ENCODE measurements at places on chromosomes 4 and X.

- no peak for DNase-seq
These were observed 269.4 kb upstream of the FAT4 start for GRCh38 chr4:125045311-125045710.

DNA sequence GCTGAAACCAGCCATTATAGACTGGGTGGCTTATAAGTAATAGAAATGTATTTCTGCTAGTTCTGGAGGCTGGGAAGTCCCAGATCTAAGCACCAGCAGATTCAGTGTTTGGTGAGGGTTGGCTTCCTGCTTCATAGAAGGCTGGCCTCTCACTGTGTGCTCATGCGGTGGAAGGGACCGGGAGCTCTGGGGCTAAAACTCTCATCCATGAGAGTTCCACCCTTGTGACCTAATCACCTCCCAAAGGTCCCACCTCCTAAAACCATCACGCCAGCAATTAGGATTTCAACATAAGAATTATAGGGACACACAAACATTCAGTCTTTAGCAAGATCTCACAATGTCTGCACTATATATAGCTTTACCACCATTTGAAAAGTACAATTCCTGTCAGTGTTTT is 215.2 kb downstream of the CBR4 start:
- no peak for DNase-seq

GRCh38 chr4:11438647-11439046 is 10.0 kb upstream of the HS3ST1 start:
- no peak for DNase-seq

DNA sequence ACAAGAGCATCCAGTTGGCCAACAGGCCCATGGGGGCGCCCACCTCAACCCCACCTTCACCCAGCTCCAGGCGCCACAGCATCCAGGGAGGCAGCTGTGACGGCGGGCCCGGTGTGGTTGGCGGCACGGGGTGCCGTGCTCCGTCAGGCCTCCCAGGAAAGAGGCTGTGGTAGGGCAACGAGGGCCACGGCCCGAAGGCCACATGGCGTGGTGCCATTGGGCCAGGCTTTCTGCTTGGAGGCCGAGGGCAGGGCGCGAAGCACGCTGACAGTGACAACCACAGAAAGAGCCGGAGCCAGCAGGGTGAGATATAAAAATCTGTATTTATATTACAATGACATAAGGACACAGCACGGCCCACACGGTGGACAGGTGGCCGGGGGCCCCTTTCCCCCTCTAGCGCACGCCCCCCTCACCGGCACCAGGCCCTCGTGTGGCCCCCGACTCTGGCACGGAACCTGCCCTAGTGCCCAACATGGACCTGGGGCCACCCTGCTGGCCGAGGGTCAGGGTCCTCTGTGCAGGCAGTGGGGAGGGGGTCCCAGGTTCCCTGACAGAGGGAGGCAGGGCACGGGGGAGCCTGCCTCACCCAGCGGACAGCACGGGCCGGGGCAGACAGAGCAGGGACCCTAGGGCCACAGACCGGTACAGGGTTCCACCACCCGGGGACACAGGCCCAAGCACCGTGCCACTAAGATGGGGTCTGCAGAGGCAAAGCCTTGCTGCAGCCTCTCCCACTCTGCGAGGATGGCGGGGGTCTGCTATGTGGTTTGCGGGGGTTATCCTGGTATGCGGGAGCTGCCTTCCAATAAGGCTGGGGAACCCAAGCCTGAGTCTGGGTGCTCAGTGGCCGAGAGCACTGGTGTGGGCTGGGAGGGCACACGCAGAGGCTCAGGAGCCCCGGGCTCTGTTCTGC is 5.5 kb upstream of the HAUS3 start:
- DNase-seq = no peak

DNA sequence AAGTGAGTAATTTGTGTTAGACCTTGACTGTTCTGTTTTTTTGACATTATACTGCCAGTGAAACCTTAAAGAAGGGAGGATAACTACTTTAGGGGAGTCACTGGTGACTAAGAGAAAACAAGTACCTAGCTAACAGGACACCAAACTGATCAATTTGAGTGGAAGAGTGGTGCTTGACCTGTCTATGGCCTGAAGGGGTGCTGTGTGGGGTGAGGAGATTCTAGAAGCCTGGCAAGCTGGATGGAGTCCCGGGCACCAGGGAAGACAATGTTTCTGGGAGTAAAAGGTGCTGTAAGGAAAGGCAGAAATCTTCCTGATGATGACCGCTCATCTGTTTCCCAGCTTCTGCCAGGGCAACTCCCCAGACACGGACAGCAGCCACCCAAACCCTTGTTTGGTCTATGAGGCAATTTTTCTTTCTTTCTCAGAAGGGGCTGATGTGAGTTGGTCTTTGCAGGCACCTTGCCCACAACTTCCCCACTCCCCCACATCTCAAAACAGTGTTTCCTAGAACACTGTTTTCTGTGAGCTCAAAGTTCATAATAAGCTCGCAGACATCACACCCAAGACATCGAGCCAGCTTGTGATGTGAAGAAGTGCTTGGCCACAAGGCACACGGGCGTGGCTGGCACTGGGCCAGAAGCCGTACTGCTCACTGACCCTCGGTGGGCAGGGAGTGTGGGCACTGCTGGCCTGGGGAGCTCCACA is 4.6 kb downstream of the TXK start:
- no peak for DNase-seq

GRCh38 chr4:8698341-8699062 is 105.9 kb downstream of the CPZ start:
- no peak for DNase-seq

DNA sequence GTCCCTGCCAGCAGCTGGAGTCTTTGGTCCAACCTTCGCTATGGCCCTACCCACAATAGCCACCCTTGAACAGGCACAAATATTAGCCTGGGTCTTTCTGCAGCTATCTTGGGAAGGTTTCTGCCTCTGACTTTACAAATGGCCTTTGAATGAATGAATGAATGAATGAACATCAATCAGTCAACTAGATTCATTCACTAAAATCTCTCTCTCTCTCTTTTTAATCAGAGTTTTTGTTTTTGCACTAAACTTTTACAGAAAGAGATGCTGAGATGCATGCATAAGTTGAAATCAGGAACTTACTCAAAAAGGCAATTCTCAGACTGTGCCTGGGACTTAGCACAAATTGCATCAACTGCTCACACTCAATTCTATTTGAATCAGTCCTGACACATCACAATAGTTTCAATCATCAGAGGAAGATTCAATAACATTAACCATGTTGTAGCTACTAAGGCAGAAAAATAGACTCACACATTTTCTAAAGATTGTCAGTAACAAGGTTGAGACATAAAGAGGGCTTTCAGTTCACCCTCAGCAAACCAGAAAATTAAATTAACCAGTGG is 55.0 kb downstream of the ANXA3 start:
- no peak for DNase-seq

GRCh38 chr4:173420324-173420752 is 21.4 kb upstream of the SCRG1 start:
- peak; percentile 28 for DNase-seq

- no peak for DNase-seq
These were observed 289.0 kb downstream of the C4orf33 start for GRCh38 chr4:129384974-129385373.

GRCh38 chr4:138553001-138553845 is 311.1 kb upstream of the SLC7A11 start:
- DNase-seq = no peak

GRCh38 chrX:1231850-1232465 is 19.5 kb upstream of the CRLF2 start:
- DNase-seq = no peak

GRCh38 chr4:71604785-71605184 is 179.1 kb downstream of the GC start:
- no peak for DNase-seq

GRCh38 chr4:118281611-118282442 is 71.0 kb downstream of the PRSS12 start:
- peak; percentile 51 for DNase-seq

- DNase-seq = peak; percentile 64
These were observed 27.8 kb downstream of the ELF4 start for GRCh38 chrX:130082244-130083106.

DNA sequence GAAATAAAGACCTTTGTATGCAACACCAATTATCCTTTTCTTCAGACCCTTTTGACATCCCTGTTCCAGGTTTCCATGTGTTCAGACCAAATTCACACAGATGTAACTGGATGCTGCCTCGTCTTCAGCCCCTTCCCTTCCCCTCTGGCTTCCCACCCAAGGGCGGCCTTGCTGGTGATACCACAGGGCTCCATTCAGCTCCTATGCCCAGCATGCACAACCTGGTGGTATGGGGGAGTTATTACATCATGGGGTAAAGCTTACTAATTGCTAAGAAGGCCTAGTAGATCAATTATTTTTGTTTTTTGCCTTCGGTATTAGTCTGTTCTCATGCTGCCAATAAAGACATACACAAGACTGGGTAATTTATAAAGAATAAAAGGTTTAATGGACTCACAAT is 317.0 kb upstream of the CXXC4 start:
- DNase-seq = no peak

DNA sequence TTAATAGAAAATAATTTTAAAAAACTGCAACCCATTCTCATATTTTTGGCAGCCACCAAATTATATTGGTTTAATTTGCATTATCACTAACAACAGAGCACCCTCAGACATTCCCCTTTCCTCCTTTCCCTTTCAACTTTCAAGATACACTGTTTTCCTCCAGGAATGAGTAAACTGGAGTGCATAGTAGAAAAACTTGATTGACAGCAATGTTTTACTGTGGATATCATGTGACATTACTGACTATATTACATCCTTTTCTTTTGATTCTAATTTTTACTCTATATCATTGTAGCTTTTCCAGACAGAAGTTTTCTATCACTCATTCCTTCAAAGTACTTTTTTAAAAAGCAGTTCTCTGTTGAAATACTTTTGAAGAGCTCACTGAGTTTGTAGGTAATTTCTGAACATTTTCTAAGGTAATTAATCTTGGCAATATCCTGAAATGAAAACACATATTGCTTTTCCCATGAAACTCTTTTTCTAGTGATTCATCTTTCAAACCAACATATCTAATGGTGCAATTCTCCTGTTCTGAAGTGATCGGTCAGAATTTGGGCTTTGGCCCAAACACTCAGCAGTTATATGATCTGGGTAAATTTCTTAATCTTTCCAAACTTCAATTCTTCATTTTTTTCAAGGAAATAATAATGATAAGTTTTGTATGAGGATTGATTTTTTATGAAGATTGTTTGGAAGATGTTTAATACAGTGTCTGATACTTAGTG is 920.4 kb upstream of the EPHA5 start:
- DNase-seq = peak; percentile 48

GRCh38 chr4:25123236-25123635 is 37.0 kb downstream of the SEPSECS start:
- DNase-seq = no peak

- DNase-seq = peak; percentile 3
These were observed 134.9 kb upstream of the LEF1 start for GRCh38 chr4:108303488-108304177.

DNA sequence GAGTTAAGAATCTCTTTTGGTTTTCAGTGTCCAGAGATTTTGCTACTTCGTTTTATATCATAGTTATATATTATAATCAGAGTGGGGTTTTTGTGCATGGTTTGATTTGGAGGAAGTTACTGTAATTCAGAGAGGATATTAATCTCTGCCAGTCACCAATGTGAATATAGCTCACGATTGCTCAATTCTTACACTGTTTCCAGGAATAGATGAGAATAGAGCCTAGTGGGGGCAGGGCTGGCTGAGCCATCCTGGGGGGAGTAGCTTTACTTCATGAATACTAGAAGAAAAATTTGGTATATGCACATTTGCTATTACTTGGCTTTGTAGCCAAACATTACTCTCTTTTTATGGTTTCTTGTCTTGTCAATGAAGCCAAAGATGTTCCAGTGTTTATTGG is 60.9 kb upstream of the TRPC3 start:
- DNase-seq = peak; percentile 81

DNA sequence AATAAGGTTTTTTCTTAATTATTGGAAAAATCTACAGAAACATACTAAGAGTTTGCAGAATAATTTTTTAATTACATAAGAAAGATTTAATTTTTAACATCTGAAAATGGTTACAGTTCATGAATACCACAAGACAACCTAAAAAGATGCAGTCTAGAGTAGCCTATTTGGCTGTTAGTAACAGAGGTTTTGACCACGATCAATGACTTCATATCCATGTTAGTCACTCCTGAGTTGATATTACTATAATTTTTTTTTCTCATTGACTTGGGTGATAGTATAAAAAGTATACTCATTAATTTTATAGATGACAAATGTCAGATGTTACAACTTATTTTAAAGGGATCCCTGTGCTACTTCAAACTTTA is 272.5 kb downstream of the DCTD start:
- DNase-seq = peak; percentile 75

GRCh38 chr4:142719854-142720541 is 126.1 kb downstream of the INPP4B start:
- peak; percentile 25 for DNase-seq

GRCh38 chr4:184471881-184472613 is 2.3 kb downstream of the IRF2 start:
- no peak for DNase-seq

GRCh38 chr4:4364061-4364460 is 22.8 kb upstream of the NSG1 start:
- DNase-seq = no peak

GRCh38 chr4:2255501-2256155 is 6.3 kb downstream of the MXD4 start:
- peak; percentile 38 for DNase-seq

DNA sequence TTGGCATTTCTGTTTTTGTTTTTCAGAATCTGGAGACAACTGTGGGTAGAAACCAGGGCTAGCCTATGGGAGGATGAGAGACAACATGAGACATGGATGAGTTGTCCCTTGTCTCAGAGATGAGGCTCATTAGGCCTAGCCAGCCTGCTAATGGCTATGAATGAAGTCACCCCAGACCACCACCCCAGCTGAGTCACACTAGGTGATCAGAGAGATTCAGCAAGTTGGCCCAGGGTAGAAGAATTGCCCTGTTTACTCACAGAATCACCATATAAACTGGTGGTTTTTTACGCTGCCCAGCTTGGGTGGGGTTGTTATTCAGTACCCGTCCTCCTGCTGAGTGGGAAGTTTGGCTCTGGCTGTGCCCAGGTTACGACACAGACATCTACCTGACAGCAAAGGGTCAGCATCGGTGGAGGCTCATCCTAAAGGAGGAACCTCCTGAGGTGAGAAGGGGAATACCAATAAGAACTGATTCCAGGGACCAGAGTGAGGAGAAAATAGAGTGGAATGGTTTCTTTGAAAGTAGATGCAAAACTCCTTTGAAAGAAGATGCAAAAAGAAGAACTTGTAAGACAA is 17.2 kb upstream of the ARSJ start:
- DNase-seq = no peak

DNA sequence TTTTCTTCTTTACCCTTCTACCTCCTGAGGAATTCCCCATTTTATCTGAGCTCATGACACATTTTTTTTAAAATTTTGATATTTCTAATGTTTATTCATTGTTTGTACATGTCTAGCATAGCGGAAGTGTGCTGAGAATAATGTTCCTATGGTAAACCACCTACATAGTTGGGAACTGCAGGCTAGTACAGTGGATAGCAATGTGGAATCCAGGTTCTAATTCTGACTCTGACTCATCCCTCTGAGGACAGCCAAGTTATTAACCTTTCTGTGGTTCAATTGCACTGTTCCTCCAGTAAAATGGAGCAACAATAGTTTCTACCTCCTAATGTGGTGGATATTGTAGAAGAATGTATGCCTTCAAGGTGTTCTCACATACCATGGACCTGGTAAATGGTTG is 20.6 kb upstream of the APELA start:
- DNase-seq = no peak
